ENCODE measurements at places on chromosomes 3 and 15. TPM values are rescaled to one million over a fixed set of nuclear protein-coding genes. Genes with fewer than 3 reads are reported as not detected.

SST gene
- 0.55 TPM for total RNA-seq

STRIT1 gene
- not detected for total RNA-seq

CFAP44 gene
- total RNA-seq = 4.9 TPM

CCR9 gene
- 0.10 TPM for total RNA-seq

AP2M1 gene
- total RNA-seq = 281 TPM

SLC22A13 gene
- not detected for total RNA-seq

CPN2 gene
- total RNA-seq = not detected

SQOR gene
- 12.2 TPM for total RNA-seq

TMEM108 gene
- under 0.01 TPM for total RNA-seq

ZNF620 gene
- 2.8 TPM for total RNA-seq

GRCh38 chr3:138578141-138578540 is 15.9 kb downstream of the CEP70 start:
- no peak for DNase-seq

GRCh38 chr3:160225176-160226025 is at the start of gene C3orf80:
Gene C3orf80, plus strand, starts transcription at chr3:160225422. Its CDS starts 214 bp downstream, at chr3:160225636.
- DNase-seq = no peak

GRCh38 chr3:61043156-61043555 is 208.1 kb downstream of the FHIT start:
- no peak for DNase-seq

- DNase-seq = no peak
Measured at GRCh38 chr3:33980252-33980651, 181.8 kb downstream of the PDCD6IP start.

DNA sequence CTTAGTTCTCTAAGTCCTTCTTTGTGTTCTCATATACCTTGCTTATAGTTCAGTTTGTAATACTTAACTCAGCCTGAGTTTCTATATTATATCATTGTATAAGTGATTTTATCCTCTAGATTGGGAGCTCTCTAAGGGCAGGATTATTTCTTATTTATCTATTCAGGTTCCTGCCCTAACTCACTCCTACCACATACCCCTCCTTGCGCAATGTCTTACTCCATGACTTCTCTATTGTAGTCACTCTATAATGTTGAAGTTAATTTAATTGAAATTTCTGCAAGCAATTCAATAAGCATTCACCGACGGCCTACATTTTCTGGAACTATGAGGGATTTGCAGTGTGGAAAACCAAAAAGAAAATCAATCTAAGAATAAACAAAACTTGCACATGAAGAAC is 3.6 kb upstream of the OR5K4 start:
- no peak for DNase-seq

DNA sequence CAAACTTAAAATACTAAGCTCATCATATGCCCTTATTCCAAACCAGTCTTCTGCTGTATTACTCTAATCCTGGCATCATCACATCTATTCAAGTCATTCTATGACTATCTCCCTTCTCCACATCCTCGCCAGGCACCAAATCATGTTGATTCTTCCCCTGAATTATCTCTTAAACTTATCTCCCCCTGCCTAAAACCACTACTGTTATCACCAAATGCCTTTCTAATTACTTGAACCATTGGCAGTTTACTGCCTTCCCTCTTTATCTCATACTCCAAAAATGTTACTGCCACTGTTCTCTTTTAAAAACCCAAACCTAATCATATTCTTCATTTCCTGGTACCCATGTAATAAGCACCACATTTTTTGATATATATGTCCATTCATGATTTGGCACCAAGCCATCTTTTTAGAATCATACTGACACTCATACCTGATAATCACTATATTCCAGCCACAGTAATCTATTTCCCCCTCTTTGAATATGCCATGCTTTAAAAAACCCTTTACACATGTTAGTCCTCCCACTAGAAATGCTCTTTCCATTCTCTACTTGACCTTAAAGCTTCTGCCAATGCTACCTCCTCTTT is 126.8 kb downstream of the PEAK1 start:
- DNase-seq = no peak

GRCh38 chr3:149638228-149639092 is 19.4 kb downstream of the WWTR1 start:
- DNase-seq = no peak

- DNase-seq = no peak
Measured at GRCh38 chr3:119695480-119695879, 7.3 kb upstream of the CFAP91 start.

- no peak for DNase-seq
Measured at GRCh38 chr3:193782276-193782647, 189.3 kb downstream of the OPA1 start.

- no peak for DNase-seq
Measured at GRCh38 chr3:184953401-184953800, 141.4 kb downstream of the VPS8 start.

DNA sequence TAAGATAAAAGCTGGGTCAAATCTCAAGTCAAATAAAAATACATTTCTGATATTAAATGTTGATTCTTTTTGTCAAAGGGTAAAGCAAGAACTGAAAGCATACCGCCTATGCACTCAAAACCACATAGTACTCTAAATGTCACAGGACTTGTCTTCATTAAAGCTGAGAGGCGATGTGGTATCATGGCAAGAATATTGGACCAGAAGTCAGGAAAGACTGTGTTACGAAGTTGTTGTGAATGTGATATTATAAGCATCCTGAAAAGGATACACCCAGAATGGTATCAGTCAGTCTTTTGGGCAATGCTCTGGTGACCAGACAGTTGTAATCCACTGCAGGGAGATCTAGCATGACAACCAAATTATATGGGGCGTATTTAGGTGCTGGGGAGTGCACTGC is 33.8 kb downstream of the TIGIT start:
- DNase-seq = no peak

- DNase-seq = no peak
Measured at GRCh38 chr3:184334470-184335158, 2.8 kb upstream of the FAM131A start.

- DNase-seq = no peak
Measured at GRCh38 chr15:90336705-90337141, 15.4 kb upstream of the ZNF774 start.

- no peak for DNase-seq
Measured at GRCh38 chr3:39062180-39062579, 10.4 kb downstream of the WDR48 start.

GRCh38 chr15:101092156-101092866 is 159.5 kb downstream of the CHSY1 start:
- no peak for DNase-seq

DNA sequence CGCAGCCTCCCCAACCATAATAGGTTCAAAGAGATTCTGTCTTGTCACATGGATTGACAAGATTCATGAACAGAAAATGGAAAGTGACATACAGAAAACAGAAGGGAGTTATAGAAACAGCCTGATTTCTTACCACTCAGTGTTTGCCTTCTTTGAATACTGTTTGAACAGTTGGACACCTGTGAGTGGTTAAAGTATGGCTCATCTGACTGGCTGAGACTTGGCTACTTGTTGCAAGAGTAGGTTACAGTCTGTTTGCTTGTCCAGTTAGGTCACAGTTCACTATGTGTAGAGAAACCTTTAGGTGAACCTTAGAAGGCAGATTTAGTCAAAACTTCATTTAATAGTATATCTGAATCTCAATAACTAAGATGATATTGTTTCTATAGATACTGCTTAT is 1003.9 kb upstream of the EPHA6 start:
- no peak for DNase-seq

- no peak for DNase-seq
Measured at GRCh38 chr3:73504239-73504638, 120.5 kb downstream of the PDZRN3 start.

- DNase-seq = no peak
Measured at GRCh38 chr3:331881-332280, 135.3 kb downstream of the CHL1 start.

DNA sequence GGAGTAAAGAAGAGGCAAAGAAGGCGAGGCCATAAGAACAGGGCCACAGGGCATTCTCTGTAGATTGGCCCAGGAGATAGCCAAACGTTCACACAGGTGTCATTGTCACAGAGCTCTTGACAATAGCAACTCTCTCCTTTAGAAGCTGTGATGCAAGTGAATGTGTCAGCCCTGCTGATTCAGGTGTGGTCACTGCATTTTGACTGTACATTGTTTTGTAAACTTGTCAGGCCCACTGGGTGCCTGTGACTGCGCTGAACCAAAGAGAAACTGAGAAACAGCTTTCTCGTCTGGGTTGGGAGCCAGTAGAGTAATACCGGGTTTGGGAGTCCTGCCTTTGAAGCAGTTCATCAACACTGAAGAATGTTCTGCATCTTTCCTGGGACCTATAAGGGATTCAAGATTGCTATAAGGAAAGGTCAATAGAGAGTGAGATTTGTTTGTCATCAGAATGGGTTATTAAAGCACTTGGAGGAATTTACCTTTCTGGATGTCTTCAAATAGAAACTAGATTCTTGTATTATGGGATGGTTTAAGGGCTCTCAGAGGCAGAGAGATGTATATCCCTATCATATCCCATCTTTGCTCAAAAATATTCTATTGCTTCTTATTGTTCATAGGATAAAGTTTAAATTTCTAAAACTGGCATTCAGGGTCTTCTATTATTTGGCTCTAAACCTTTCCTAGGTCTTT is 45.4 kb downstream of the TMEM45A start:
- no peak for DNase-seq

GRCh38 chr3:144162042-144162441 is 190.4 kb downstream of the DIPK2A start:
- no peak for DNase-seq

DNA sequence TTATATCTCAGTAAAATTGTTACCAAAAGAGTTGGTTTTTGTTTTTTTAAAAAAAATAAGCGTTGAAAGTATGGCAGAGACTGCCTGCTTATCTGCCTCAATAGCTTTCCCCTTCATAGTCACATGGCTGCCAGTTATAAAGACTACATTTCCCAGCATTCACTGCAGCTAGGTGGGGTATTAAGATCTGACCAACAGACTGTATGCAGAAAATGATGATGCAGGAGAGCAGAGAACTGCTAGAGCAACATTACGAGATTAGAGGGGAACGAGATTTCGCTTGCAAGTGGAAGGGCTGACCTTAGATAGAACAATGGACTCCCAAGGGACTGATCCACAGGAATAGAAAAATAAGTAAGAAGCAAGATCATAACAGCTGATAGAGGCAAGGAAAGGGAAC is 14.3 kb downstream of the RHOA start:
- DNase-seq = no peak

- DNase-seq = no peak
Measured at GRCh38 chr15:39359771-39360170, 221.1 kb upstream of the THBS1 start.

- no peak for DNase-seq
Measured at GRCh38 chr3:24096695-24097290, 151.7 kb downstream of the NR1D2 start.

DNA sequence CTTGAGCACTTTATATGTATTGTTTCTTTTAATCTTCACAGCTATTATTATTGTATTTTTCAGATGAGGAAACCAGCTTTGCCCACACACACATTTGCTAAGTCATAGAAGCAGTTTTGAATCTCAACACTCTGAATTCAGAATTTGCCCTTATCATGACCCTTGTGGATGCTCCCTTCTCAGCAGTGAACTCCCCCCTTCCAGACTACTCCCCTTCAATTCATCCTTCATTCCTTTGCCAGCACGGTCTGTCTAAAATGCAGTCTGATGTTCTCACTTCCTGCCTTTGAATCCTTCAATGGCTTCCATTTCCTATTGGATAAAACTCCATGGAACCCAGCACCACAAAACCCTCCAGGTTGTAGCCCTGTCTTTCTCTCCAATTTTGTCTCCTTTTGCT is 52.5 kb upstream of the TSC22D2 start:
- no peak for DNase-seq

DNA sequence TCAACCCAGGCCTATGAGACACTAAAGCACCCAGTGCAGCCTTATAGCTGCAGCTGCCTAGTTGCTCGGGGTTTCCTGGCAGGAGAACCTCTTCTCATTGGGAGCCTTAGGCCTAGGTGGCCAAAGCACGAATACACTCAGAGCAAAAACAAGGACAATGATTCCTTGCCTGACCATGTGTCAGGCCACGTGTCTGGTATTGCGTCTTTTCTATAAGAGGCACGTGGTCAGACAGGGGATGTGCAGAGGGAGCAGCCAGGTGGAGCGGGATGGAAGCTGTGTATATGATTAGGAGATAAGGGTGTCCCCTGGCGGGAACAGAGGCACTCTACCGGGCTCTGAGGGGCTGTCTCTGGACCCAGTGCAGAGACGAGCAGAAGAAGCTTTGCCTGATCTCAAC is 26.4 kb downstream of the SLC22A14 start:
- no peak for DNase-seq

DNA sequence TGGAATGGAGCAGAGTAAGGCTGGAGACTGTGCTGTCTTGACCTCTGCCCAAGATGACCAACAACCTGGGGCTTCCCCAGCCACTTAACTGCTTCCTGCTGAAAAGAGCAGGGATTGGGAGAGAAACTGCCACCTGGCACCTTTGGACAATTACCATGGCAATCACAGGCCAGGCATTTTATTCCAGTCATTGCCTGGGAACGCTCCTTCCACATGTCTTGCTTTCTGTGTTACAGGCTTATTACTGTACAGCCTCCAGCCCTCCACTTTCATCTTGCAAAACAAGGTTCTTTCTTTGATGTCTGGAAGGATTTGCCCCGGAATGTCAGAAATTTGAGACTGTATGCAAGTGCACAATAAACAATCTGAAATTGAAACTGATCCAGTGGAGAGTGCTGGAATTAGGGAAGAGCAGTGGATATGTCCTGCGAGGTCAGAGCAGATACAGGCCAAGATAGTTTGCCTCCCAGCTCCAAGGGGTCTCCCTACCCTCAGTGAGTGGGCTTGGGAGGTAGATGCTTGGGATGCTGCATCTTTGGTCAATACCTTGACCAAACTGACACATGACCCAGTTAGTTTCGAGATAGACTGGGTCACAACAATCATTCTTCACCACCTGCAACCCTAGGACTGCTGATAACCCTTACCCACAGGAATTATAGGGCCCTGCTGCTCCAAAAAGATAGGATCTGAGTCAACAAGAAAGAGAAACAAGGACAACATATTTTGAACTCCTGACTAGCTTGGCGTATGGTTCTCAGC is 2.7 kb downstream of the PPP1R14D start:
- no peak for DNase-seq

DNA sequence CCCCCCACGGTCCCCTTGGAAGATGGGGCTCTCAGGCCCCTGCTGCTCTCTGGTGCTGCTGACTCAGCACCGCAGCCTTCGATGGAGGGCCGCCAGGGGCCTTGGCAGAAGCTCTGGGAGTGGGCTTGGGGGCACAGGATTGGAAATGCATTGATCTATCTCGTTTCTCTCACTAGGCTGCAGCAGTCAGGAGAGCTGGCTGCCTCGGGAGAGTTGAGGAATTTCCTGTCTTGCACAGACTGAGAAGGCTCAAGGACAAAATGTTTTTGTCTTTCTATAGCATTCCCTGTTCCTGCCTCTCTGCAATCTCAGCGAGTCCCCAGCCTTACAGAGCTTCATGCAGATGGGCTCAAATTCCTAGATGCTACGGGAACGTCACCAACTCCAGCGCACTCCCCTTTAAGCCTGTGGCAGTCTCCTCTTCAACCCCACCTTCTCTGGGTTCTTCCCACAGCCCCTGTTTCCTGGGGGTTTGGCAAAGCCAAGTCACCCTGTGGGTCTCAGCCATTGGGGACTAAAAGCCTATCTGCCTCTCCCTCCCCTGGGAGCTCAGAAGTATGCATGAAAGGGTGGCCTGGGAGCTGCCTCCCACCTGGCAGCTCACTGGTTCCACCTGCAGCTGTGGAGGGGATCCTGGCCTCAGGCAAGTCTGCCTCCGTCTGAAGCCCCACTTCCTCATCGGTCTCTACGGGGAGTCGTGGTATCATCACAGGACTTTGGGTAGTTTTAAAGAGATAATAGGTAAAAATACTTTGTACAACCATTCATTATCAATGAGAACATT is 127.4 kb upstream of the HACD2 start:
- DNase-seq = no peak

- no peak for DNase-seq
Measured at GRCh38 chr3:71680603-71681002, 44.6 kb downstream of the EIF4E3 start.
